Stimulated activated CD8-positive, alpha-beta memory T cell treated with anti-CD3 and anti-CD28 coated beads, Interleukin-15, amount 100 ng/mL, for 1 hour (primary cell): ENCODE measurements at places on chromosomes 6 and 20.

GRCh38 chr6:29815118-29815750, 12.4 kb upstream of the HLA-G start:
- no peak for DNase-seq

DNA sequence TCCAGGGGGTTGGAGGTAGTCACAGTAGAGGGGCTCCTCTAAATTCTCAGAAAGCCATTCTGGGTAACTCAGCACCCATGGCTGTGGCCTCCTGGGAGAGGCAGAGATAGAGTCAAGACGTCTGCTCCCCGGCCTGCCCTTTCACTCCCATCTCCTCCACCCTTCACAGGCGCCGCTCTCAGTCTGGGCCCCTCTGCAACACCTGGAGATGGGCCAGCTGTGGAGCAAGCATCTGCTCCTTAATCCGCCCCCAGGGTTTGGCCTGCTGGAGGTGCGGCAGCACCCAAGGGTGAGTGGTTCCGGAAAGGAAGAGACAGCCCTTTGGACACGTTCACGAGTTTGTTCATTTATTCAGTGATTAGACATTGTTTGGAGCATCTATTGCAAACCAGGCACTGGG, 271.3 kb downstream of the BMP7 start:
- no peak for DNase-seq

DNA sequence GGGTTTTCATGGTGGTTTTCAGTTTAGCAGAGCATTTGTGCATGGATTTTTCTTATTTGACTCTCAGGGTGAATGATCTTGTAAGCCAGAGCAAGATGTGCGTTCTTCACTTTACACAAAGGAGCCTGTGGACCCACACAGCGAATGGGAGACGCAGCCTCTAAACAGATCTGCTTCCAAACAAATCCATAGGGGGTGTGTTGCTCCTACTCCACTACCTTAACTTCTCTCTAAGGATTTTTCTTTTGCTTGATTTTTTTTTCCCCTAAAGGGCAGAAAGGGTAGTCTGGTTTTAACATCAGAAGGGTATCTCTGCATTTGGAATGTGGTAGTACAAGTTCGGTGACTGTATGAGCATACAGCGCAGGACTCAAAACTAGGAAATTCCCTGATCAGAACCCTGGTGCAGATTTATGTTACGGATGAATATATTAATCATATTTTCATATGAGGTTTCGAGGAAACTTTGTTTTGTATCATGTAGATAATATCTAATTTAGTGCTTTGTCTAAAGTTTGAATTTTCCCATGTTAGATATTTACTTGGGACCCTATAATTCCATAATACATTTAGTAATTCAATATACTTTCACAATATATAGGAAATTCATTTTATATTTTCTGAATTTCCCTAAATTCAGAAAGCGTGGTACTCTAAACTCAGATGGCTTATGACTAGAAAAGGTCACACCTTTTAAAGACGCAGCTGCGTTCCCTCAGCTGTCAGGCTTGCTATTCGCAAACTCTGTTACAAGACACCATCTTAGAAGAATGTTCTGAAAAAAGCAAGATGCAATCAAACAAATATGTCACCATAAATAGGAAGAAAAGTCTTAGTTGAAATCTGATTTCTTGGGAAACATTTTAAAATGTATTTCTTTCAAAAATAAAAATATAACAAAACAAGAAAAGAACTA, 196.9 kb downstream of the TMEM242 start:
- no peak for DNase-seq

- DNase-seq: peak; percentile 16
Measured at GRCh38 chr6:28896505-28897368, 27.0 kb downstream of the TRIM27 start.

GRCh38 chr6:144295211-144295610, 10.1 kb downstream of the UTRN start:
- DNase-seq: no peak
